ENCODE measurements at places on chromosomes 2 and 18.

GRCh38 chr2:156481312-156481711 lies 45.1 kb downstream of the GPD2 start:
- DNase-seq = no peak

DNA sequence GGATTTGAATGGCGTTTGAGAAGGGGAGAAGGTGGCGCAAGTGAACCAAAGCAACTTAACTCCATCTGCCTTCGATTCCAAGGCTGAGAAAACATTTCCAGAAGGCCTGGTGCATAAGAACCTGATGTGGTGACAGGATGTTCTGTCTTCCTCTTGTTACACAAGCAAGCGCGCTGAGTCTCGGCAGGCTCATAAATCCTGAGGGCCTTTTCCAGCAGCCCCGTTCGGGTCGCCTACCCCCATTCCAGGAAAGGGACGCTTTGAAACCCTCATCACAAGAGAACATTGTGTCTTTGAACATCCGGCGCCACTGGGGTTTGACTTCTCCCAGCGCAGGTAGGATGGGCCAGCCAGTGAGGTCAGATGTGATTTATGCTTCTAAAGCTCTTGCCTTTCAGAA lies 403.5 kb downstream of the SETBP1 start:
- no peak for DNase-seq

GRCh38 chr18:61556862-61557261 lies 223.6 kb downstream of the CDH20 start:
- DNase-seq = no peak

GRCh38 chr18:58965291-58966004 lies 100.8 kb downstream of the ZNF532 start:
- no peak for DNase-seq

GRCh38 chr2:33099989-33100388 lies 153.2 kb downstream of the LTBP1 start:
- DNase-seq = no peak

DNA sequence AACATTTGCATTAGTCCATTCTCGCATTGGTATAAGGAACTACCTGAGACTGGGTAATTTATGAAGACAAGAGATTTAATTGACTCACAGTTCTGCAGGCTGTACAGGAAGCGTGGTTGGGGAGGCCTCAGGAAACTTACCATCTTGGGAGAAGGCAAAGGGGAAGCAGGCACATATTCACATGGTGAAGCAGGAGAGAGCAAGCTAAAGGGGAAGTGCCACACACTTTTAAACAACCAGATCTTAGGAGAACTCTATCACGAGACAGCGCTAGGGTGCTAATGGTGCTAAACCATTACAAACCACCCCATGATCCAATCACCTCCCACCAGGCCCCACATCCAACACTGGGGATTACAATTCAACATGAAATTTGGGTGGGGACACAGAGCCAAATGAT lies 201.7 kb upstream of the MGAT5 start:
- DNase-seq = no peak

DNA sequence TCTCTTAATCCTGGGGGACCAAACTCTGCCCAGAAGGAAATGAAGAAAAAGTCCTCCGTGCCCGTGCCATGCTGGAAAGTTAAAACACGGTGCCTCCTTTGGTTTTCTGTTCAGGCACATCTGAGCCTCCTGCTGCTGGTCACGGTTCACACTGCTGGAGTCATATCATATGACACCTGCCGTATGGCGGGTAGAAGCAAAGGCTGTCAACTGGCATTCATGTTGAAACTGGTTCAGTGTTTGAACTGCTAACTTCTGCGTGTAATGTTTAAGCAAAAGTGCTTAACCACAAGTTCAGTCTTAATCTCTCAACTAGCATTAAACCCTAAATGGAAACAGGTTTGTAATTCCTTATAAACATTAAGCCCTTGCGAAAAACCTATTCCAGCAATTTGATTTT lies 3.1 kb downstream of the STK39 start:
- peak; percentile 16 for DNase-seq

DNA sequence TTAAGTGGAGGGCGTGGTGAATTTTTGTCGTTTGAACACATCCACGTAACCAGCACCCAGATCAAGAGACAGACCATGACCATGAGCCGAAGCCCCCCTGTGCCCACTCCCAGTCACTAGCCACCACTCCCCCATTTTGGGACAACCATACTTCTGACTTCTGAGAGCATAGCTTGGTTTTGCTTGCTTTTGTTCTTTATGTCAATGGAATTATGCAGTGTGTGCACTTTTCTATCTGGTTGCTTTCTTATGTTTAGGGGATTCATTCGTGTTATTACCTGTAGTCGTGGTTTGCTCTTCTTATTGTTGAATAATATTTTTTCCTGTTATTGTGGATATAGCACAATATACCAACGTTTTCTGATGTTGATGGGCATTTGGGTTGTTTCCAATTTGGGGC lies 141.7 kb downstream of the GLI2 start:
- DNase-seq = no peak

DNA sequence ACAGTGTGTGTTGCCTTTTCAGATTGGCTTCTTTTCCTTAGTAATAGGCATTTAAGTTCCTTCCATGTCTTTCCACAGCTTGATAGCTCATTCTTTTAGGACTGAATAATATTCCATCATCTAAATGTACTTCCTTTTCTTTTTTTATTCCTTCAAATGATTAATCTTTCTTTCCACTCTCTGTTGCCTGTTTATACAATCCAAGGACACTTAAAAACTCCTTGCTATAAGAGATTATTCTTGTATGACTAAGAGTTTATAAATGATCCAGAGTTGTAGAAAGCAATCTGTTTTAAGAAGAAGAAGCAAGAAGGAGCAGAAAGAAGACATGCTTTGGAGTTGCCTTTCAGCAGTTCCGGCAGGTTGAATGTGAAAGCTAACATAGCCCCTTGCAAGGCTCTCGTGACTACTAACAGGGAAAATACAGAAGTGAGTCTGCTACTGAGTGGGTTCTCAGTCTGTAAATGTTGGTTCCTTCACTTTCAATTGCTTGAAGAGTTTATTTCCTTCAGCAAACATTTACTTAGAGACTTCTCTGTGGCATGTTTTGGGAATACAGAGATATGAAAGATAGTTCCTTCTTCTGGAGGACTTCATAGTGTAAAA lies 123.0 kb downstream of the PMAIP1 start:
- DNase-seq = no peak

Data from activated CD4-positive, alpha-beta T cell treated with anti-CD3 and anti-CD28 coated beads, Interleukin-2, amount 50 U/mL, for 4 hours (primary cell).